ENCODE measurements at places on chromosomes 13 and 19.

DNA sequence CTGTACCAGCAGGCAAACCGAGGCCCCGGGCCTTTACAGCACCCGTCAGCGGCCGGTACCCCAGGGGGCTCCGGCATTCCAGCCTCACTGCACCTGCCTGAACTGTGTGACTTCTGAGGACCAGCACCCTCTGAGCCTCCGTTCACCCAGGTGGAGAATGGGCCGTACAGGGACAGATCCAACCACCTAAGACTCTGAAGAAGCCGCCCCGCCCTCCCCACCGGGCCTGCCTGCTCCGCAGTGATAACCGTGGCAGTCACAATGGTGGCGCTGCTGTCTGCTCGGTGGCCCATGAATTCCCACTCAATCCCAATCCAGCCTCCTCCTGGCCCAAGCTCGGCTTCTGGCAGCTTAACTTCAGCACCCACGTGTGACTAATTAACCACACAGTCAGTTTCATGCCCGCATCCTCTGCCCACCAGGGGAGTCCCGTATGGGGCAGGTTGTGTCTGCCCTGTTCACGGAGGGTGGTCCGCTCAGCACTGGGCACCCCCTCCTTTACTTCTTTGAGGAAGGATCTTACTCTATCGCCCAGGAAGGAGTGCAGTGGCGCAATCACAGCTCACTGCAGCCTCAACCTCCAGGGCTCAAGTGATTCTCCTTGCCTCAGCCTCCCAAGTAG lies 3.4 kb downstream of the TCF3 start:
- DNase-seq: no peak

DNA sequence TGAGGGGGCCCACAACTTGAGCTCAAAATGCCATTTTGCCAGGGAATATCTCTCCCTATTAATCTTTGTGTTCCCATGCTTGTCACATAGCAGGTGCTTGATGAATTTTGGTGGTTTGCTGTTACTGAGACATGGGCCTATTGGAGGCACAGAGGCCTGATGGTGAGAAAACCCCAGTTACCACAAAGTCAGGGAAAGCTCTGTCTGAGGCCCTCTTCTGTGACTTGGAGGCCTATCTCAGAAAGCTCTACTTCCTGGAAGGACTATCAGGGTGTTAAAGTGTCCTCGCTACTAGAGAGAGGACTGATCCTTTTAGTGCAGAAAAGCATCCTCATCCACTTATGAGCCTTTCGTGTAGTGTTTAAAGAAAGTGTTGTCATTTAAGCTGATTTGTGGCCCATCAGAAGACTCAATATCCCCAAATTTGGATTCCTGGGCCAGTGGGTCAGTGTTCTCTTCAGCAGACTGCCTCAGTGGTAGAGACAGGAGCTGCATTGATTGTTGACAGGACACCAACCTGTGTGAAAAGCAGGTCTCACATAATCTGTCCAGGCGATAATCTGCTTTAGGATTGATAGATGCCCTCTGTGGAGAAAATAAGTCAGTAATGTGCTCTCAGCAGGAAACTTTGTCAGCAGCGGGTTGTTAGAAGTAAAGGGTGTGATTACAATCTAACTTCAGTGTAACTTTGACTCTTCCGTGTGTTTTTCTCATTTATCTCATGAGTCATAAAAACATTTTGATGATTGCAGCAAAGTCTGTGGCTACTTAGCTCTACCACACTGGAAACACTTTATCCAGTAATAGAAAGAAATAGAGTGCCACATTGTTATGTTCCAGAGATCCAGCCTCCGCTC lies 121.0 kb downstream of the AKAP11 start:
- no peak for DNase-seq

DNA sequence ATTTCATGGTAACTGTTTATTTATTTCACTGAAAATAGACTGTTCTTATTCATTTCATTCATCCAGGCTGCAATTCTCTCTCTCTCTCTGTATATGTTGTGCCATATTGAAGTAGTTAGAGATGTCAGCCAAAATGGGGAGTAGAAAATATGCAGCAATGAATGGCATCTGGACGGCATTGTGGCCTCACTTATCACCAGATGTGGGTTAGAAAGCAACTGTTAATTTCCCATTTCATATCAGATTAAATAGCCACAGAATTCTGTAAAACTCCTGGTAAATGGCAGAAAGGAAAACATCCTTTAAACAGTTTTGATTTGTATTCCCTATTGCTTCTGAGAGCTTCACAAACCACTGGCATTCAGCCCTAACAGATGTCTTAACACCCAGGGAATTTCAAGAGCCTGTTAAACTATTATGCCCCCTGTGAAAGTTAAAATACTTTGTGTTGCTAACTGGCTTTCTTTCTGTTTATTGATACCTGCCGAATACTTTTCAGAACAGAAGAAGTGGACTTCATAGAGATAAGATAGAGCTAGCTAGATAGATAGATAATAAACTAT lies 1763.3 kb upstream of the MIR17HG start:
- DNase-seq: no peak

- DNase-seq: no peak
Observed at GRCh38 chr19:41299046-41299754, 10.8 kb upstream of the CCDC97 start.

DNA sequence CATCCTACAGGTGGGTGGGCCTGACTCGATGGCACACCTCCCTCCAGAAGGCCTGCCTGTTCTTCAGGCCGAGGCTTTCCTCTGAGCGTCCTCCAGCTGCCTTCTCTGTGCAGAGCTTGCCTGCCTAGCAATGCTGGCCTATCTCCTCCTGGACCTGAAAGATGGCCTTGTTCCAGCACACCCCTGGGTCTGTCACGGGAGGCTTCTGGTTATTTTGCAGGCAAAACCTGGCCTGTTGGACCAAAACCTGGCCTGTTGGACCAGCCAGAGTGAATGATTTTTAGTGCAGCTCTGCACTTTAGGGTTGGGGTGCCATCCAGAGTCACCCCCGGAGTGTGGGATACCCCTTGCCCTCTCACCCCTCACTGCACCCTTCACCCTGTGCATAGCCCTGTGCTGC lies 128.4 kb downstream of the KATNAL1 start:
- DNase-seq: no peak
